ENCODE measurements at places on chromosomes 3 and 15. TPM values are rescaled to one million over a fixed set of nuclear protein-coding genes. Genes with fewer than 3 reads are reported as not detected.

ARHGAP31 gene
- 4.8 TPM for polyA plus RNA-seq

GREM1 gene
- 0.02 TPM for polyA plus RNA-seq

C3orf22 gene
- not detected for polyA plus RNA-seq

CAMK2N2 gene
- polyA plus RNA-seq = 0.29 TPM

GATA2 gene
- polyA plus RNA-seq = not detected

ABI3BP gene
- 0.59 TPM for polyA plus RNA-seq

PROS1 gene
- 1.5 TPM for polyA plus RNA-seq

ST6GAL1 gene
- 8.6 TPM for polyA plus RNA-seq

LRRC2 gene
- 0.51 TPM for polyA plus RNA-seq

GOLGA6L25 gene
- polyA plus RNA-seq = not detected

- DNase-seq = no peak
These were observed 150.3 kb downstream of the ALCAM start for GRCh38 chr3:105516972-105517371.

DNA sequence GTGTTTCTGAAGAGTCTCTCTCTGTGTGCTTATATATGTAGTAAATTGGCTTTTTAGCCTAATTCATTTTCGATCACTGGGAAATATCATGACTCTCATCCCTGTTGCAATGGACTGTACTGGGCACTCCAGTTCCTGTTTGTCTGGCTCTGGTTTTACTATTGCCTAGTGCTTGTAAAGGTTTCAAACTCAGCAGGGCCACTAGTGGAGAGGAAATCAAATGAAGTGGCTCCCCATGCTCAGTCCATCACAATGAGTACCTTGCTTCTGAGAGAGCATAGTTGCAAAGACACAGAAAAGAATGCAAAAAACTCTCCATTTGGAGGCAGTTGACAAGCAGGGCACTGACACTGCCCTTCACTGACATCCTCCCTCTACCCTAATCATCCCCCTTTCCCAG, 167.8 kb downstream of the TAFA4 start:
- no peak for DNase-seq

GRCh38 chr3:127784865-127785710, 37.2 kb downstream of the MGLL start:
- no peak for DNase-seq

GRCh38 chr15:31481142-31481541, 154.5 kb downstream of the KLF13 start:
- DNase-seq = no peak

DNA sequence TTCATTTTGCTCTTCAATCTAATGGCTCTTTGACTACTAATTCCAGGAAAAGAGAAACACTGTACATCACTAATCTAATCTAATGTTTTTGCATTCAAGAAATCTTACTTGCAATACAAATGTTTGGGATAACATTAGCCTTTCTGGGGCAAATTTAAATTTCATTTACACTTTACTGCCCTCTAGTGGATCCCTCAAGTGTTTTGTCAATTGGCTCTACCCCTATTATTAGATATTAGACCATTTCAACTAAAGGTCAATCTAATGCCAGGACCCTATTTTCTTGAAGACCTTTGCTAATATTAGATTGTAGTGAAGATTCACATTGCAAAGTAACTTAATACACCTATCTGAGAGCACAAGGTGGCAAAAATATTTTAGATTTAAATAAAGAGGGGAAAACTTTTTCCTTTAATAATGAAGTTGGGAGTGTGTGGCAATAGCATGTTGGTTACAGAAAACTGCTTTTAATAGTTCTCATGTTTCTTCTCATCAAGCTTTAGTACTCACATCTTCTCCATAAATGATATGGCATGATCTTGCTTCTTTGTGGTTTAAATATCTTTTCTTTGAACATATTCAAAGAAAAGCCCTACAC, 5.0 kb downstream of the C2CD4A start:
- DNase-seq = no peak

GRCh38 chr3:8937064-8938020, 25.9 kb downstream of the RAD18 start:
- DNase-seq = no peak

GRCh38 chr3:160247766-160248165, 22.5 kb downstream of the C3orf80 start:
- no peak for DNase-seq

DNA sequence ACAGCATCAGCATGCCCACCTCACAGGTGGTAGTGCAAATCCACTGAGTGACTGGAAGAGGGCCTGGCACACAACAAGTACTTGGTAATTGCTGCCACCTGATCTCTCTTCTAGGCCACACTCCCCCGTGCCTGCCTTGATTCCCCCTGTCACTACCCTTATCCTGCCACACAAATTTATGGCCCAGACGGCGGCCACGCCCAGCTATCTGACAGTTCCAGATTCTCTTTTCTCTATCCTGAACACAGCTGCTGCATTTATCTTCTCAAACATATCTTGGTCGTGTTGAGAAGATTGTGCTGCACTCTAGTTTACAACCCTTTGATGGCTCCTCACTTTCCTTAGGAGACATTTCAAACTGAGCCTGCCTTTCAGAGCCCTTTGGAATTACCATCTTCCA, 585.2 kb downstream of the NTRK3 start:
- DNase-seq = no peak

DNA sequence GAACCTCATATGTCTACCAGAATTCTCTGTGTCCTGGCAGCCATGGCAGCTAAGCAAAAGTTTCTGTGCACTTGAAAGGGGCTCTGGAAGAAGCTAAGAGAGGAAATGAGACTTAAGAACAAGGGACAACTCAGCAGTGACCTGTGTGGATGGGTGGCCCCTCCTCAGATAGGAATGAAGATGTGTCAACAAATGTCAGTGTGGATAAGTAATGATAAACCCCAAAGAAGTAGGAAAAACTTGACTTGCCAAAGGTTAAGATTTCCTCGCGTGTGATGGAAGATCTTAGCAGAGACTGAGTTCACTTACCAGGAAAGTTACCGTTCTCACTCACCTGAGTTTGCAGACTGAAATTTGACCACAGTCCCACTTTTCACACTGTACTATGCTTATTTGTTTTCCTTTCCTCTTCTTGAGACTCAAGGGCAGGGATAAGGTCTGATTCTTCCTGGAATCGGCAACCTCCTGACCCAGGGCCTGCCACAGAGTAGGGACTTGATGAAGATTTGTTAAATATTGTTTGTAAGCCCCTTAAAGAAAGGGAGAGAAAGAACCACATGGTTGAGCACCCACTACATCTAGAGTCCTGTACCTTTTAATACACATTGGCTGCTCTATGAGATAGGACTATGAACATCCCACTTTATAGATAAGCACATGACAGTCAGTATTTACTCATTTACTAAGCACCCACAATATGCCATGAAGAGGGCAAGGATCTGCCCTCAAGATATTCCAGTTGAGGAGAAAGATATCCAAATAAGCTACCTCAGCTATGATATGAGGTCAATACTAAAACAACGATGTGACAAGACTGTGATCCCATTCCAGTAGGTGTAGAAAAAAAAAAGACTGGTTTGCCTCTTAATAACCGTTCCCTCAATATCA, 7.3 kb upstream of the HRH1 start:
- no peak for DNase-seq

DNA sequence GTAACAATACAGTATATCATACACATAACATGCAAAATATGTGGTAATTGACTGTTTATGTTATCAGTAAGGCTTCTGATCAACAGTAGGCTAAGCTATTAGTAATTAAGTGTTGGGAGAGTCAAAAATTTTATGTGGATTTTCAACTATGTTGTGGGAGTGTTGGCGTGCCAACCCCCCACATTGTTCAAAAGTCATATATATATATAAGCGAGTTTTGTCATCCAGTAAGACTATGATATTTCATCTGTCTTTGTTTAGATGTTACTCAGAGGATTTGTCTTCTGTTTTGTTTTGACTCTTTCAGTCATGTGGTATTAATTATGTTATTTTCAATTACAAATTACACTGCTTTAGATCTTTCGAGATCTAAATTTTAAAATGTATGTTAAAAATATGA, 51.0 kb upstream of the RAP2B start:
- DNase-seq = no peak

DNA sequence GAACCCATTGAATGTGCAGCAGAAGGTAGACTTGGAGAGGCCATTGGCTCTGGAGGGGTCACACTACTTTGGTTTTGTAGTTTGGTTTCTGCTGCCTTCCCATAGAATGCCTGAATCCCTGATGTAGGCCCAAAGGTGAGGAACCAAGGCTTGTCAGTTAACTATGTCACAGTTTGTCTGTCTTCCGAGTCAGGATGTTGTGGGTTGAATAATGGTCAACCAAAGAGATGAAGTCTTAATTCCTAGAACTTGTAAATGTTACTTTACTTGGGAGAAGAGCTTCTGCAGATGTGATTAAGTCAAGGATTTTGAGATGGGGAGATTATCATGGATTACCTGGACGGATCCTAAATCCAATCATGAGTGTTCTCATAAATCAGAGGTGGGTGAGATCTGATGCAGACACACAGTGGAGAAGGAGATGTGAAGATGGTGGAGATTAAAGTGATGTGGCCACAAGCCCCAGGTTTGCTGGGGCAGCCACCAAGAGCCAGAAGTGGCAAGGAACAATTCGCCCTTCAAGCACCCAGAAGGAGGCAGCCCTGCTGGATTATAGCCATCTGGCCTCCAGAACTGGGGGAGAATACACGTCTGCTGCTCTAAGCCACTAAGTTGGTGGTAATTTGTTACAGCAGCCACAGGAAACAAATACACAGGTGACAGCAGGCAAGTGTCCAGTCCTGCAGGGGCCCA, 2.3 kb upstream of the CCR8 start:
- DNase-seq = no peak
